ENCODE measurements at places on chromosomes 2 and 18. TPM values are rescaled to one million over a fixed set of nuclear protein-coding genes. Genes with fewer than 3 reads are reported as not detected.

- no peak for DNase-seq
Observed at GRCh38 chr2:134035605-134036370, 218.1 kb upstream of the MGAT5 start.

Gene CD28
- not detected for total RNA-seq

Gene MFSD6
- 6.6 TPM for total RNA-seq

GRCh38 chr2:75792146-75792545 lies 81.4 kb upstream of the GCFC2 start:
- no peak for DNase-seq

Gene FRZB
- 0.08 TPM for total RNA-seq

DNA sequence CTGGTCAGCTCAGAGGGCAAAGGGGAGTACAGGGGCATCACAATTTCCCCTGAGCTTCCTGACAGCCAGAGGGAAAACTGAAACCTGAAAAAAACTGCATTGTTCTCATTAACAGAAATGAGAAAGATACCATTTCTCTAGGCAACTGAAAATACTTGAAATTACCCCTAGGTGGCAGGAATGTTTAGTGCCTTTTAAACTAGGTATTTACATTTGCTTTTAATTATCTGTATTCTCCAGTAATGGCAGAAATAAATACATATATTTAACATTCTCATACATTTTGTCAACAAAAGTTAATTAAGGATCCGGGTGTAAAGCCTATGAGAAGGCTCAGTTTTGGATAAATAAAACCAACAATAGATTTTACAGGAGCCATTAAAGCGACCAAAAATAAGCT lies 34.5 kb downstream of the RPL31 start:
- peak; percentile 21 for DNase-seq

DNA sequence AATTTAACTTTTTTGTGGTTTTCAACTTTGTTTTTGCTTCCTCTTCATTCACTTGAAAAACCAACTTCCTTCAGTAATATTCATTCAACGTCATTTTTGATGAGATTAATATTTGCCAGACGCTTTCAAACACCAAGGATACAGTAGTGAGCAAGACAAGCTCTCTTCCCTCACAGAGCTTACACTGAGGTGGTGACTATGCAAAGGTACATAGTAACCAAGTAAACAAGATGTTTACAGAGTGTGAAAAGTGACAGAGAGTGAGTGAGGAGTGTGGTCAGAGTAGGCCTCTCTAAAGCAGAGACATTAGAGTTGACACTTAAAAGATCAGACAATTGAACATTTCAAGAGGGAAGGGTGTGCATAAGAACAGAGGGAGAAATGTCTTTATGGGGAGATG lies 155.5 kb downstream of the TMEM247 start:
- DNase-seq = no peak

DNA sequence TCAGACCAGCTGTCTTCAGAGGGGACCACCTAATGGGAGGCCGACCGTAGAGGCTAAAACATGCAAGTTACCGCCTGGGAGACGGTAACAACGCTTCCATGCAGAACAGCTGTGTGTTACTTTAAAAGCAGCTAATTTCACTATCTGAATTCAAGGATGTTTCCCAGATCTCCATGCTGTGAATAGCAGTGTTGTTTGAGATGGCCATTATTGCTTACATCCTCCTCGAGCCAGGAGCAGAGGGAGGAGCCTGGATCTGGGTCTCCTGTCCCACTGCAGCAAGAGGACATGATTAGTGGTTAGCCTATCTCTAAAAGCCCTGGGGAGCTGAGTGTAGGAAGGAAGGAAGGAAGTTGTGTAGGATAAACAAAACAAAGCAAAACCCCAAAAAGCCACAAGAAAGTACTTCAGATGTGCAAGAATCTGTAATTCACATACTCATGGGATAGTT lies 50.9 kb downstream of the ACTR2 start:
- peak; percentile 84 for DNase-seq

Gene MPPE1
- 21.9 TPM for total RNA-seq

- no peak for DNase-seq
Observed at GRCh38 chr2:105244451-105244850, 2.9 kb downstream of the GPR45 start.

DNA sequence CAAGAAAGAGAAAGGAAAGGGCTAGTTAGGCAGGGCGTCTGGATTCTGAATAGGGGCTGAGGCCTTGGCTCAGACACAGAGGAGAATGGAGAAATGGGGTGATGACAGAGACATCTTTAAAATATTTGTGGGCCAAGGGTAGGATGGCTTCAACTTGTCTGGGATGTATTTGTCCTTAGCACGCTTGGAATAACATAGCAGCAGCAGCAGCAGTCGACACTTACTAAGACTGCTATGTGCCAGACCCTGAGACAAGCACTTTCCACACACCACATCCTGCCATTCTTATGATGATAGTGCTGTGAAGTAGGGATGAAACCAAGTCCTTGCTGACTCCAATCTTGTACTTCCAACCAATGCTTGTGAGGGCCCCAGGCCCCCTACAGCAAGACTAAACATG lies 2.6 kb downstream of the IL1RL1 start:
- no peak for DNase-seq

- peak; percentile 39 for DNase-seq
Observed at GRCh38 chr2:20052861-20053281, 1.4 kb upstream of the LAPTM4A start.

DNA sequence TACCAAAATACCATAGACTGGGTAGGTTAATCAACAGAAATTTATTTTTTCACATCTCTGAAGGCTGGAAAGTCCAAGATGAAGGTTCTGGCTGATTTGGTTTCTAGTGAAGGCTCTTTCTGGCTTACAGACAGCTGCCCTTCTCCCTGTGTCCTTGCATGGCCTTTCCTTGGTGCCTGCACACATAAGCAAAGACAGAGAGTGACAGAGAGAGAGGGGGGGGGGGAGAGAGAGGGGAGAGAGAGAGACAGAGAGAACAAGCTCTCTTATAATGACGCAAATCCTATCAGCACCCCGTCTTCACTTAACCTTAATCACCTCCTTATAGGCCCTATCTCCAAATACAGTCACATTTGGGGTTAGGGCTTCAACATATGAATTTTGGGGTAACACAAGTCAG lies 53.9 kb downstream of the INO80C start:
- DNase-seq = no peak

GRCh38 chr2:194166818-194167217 lies 1490.2 kb upstream of the SLC39A10 start:
- DNase-seq = peak; percentile 50

All from H4 (cell line).